ENCODE measurements at places on chromosomes 13 and 19.
A peak's percentile ranks its signal among the peaks of the same experiment; 100 is the strongest.

- peak; percentile 98 for DNase-seq
Observed at GRCh38 chr19:55160128-55160985, 2.8 kb upstream of the TNNI3 start.

GRCh38 chr13:40469581-40470310 is 196.7 kb downstream of the FOXO1 start:
- no peak for DNase-seq

DNA sequence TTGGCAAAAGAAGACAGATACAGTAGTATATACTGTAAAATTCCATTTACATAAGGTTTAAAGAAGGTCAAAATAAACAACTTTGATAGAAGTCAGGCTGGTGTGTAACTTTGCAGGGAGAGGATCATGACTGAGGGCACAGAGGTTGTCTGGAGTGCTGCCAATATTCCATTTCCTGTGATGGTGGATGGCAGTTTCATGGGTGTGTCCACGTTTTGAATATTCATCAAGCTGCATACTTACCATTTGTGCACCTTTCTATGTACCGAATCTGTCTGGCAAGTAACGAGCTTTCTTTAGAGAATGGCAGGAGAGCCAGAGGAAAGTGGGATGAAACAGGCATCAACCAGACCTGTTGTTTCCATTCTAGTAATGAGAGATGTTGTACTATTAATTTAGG is 420.5 kb upstream of the HTR2A start:
- no peak for DNase-seq

- DNase-seq = no peak
Observed at GRCh38 chr13:63175536-63175935, 1759.9 kb upstream of the PCDH20 start.

GRCh38 chr19:30014770-30015169 is 72.7 kb downstream of the URI1 start:
- no peak for DNase-seq

DNA sequence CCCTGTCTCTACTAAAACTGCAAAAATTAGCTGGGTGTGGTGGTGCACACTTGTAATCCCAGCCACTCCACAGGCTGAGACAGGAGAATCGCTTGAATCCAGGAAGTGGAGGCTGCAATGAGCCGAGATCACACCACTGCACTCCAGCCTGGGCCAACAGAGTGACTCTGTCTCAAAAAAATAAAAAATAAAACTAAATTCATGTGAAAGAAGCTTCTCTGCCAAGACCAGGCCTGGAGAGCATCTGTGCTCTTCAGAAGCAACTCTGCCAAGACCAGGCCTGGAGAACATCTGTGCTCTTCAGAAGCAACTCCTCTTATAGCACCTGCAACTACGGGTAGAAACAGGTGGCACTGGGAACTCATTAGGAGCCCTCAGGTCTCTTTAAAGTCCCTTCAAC is 37.7 kb downstream of the CRYL1 start:
- DNase-seq = no peak

- DNase-seq = peak; percentile 34
Observed at GRCh38 chr19:16586991-16587832, 15.0 kb upstream of the SLC35E1 start.

- DNase-seq = no peak
Observed at GRCh38 chr19:14507704-14508542, 10.3 kb downstream of the DNAJB1 start.

DNA sequence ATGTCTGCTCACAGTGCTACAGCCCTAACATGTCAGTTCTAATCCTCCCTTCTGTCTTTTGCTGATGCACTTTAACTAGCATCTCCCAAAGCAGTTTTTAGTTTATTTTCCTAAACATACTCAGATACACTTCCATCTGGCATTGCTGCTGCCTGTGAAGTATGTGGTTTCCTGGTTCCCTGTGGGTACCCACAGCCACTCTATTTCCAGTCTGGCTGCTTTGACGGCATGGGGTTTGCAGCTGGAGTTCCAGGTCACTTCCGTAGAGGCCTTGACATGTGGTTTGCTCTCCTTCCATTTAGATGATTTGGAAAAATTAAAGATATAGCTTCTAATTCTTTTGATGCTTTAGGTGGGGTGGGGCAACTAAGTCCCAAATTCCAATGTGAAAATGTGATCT is 375.5 kb downstream of the PCDH20 start:
- no peak for DNase-seq

DNA sequence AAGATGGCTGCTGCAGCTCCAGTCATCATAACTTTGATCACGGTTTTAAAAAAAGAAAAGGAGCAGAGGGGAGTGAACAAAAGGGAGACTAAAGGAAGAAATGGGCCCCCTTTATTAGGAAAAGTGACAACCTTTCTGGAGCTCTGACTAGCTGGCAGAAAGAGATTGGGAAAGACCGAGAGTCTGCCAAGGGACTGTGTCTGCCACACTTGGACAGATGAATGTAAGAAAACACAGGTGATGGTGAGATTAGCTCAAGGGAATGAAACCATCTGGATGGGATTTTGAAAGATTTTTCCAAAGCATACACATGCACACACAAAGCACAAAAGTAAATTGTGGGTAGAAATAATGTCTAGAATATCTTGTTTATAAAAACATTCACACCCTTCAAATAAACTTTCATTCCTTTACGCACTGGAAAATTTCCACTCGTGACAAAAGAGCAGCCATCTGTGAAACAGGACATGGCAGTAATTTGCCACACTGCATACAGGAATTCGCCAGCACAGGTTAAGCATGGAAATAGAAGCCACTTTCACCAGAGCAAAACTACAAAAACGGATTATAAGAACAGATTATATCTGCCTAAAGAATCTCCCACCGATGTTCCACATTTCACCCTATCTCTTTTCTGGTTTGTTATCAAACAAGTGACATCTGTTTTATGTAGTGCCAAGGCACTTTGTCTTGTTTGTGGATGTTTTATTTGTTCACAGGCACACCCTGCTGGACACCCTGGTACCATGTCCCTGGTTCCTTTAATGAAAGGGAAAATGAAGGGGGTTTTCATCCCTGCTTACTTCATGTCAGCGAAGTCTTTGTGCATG is 819.5 kb downstream of the DIAPH3 start:
- no peak for DNase-seq

DNA sequence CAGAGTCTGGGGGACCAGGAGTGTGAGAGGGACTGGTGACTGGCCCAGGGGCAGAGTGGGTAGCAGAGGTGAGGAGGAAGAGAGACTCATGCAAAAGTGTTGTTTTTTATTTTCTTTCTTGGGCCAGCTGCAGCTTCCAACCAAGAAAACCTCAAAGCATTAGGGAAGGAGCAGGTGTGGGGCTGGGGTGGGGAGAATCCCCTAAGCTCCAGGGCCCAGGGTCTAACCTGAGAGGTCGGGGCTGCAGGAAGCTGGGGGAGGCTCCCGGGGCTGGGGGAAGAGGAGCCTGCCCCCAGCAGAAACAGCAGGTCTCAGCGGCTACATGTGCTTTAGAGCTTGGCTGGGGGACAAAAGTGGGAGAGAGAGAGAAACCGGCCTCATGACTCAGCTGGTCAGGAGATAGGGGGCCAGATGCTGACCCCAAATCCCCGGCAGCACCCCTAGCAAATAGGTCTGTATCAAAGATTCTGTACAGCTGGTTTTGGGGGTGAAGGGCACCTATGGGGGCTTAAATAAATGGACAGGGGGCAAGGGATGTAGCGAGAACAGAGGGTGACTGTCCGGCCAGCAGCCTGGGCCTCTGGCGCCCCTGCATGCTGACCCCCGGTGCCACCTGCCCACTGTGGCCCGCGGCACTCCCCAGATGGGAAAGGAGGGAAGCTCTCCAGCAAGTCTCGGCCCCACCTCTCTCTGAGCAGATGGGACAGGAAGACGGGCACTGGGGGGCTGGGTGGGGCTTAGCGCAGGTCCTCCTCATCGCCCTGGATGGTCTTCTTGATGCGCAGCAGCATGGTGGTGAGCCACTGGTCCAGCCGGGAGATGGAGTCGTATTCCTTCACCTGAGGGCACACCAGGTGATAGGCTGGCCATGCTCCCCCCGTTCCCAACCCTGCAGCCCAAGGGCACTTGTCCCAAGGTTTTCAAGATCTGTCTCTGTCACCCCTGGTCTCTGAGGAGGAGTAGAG is 3.8 kb upstream of the KPTN start:
- DNase-seq = no peak

DNA sequence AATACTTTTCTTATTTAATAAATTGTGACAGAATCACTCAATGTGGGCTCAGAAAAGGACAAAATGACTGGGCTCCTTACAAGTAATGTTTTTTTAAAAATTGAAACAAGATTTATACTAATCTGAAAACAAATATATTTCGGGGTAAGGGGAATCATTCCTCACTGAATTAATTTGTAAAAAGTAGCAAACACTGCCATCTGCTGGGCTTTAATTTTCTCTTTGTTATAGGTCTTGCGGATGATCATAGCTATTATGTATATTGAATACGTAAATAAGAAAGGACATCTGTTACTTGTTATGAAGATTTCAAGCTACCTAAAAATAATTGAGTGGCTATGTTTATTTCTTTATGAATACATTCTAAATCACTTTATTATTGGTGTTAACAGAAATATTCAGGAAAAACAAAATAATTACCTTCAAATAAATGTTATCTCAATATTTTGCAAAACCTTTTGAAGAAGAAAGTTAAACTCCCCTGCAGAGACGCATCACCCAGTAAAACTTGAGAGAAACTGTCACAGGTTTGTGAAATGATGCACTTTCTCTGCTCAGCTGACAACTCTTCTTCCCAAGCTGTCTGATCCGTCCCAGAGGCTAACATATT is 17.8 kb upstream of the ENOX1 start:
- DNase-seq = no peak

GRCh38 chr19:35169221-35169995 is 14.9 kb downstream of the FXYD5 start:
- DNase-seq = no peak
